ENCODE measurements at places on chromosomes 7 and 10.
A peak's percentile ranks its signal among the peaks of the same experiment; 100 is the strongest.

DNA sequence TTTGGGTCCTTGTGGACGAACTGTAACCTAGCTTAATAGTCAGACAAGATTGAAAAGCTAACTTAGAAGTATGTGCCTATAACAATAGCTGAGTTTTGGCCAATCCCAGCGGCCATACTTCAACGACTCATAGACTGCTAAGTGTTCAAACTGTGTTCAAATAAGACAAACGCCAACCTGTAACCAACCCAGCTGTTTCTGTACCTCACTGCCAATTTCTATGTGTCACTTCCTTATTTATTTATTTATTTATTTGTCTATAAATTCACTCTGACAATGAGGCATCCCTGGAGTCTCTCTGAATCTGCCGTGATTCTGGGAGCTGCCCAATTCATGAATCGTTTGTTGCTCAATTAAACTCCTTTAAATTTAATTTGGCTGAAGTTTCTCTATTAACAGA, 21.7 kb downstream of the ST8SIA6 start:
- DNase-seq = no peak

DNA sequence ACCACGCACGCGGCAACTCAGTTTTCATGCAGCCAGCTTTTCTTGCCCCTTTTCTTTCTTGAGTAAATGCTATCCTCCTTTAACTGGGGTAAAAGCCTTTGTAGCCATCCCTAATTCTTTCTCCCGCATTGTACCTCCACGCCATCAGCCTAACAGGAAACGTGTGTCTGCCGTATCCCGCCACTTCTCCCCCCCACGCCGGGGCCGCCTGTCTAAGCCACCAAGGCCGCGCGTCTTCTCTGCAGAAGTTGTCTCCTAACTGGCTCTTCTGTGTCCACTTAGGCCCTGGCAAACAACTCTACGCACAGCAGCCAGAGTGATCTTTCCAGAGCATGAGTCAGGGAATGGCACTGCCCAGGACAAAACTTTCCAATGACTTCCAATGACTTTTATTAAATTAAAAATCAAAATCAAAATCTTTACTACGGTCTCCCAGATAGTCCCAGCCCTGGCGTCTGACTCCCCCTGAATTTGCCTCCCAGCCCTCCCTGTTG, 74.6 kb downstream of the XRCC2 start:
- peak; percentile 41 for DNase-seq

- DNase-seq = no peak
Observed at GRCh38 chr10:29022513-29022912, 266.4 kb upstream of the LYZL1 start.

GRCh38 chr7:116679500-116679899, 7.5 kb downstream of the MET start:
- no peak for DNase-seq

GRCh38 chr10:14259696-14260566, 70.8 kb downstream of the FRMD4A start:
- DNase-seq = no peak

DNA sequence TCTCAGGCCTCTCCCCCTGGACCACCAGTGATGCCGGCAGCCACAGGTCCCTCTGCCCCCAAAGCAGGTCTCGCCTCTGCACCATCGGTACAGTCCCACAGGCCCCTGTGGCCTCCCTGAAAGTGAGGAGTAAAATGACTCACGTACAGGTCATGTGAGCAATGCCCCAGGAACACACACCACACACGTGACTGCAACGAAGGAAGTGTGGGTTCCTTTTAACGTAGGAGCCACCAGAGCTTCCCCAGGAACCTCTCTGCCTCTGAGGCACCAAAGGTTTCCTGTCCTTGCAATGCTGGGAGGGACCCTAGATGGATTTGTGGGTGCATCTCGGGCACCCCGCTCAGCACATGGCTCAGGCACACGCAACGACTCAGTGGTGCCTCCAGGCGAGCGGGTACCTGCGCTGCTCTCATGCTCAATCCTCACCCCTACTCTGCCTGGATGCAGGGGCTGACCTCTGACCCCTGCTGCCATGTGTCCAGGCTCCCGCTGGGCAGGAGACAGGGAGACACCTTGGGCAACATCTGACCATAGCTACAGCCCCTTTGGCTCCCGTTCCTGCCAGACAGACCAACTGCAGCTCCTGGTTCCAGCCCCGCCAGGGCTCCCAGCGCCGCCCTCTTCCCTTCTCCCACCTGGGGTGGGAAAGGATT, 120.7 kb downstream of the PRKAG2 start:
- no peak for DNase-seq

- DNase-seq = no peak
Observed at GRCh38 chr7:22435105-22435504, 64.9 kb downstream of the STEAP1B start.

GRCh38 chr7:155002411-155003091, 373 bp downstream of the PAXIP1 start:
- DNase-seq = peak; percentile 92

DNA sequence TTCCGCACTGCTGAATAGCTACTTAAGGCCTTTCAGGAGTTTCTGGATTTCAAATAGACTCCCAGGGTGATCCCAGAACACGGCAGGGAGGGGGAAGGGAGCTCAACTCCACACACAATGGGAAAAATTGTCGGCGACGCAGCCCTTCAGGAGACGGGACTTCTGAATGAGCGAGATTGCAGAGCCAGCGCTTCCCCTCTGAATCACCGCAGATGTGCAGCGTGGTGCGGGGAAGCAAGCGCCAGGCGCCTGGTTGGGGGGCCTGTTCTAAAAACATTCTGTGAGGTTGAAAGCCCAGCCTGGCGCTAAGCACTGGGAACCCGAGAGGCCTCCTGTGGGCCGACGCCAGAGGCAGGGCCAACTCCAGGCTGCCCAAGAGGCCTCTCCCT, 163.3 kb downstream of the MAD1L1 start:
- no peak for DNase-seq

- DNase-seq = no peak
Observed at GRCh38 chr7:25739143-25739542, 412.9 kb upstream of the NFE2L3 start.

DNA sequence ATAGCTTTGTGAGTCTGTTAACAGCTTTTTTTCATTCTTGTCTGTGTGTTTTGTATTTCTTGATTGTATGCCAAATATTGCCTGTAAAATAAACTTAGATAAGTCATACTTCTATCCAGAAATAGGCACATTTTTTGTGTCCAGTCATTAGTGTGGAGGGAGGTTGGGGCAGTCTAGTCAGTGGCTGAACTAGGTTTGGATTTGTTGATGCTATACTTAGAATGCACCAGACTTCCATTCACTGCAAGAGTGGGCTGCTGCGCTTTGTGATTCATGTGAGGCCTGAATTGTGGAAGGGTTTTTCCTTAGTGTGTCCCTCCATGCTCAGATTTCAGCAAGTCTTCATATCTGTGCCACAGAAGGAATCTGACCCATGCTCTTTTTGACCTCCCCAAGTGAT, 50.0 kb downstream of the TRUB1 start:
- DNase-seq = no peak

Measured in spleen (tissue), 13 donors.